ENCODE measurements at places on chromosomes 13 and 19. TPM values are rescaled to one million over a fixed set of nuclear protein-coding genes. Genes with fewer than 3 reads are reported as not detected.

DNA sequence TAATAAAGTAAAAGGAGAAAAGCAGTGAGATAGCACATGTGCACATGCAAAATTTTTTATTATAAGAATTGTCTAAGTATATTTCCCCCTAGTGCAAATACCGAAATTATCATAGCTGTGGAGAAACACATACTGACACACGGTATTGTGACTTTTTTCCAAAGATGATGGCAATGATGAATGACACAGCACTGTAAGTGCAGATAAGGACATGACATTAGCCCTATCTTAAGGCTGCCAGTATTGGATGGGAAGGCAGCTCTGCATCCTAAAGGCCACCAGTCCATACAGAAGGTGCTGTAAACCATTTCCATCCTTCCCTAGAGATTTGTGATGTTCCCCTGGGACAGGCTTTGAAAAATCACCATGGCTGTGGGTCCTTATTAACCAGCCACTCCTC is 11.5 kb upstream of the MICU2 start:
- H3K4me3 ChIP-seq: no peak overlapping the region
- no peaks in the 10 kb centered on the region for H3K27me3 ChIP-seq
- no peaks in the 10 kb centered on the region for H3K36me3 ChIP-seq
- H3K27ac ChIP-seq: no peak overlapping the region
- no peaks in the 10 kb centered on the region for H3K4me1 ChIP-seq

Gene ACER1
- 0.99 TPM for total RNA-seq

Gene LRCH1
- 24.2 TPM for total RNA-seq

Gene CYP2A6
- not detected for total RNA-seq

- no peak overlapping the region for H3K4me3 ChIP-seq
- peaks cover 8% of the 10 kb centered on the region for H3K4me1 ChIP-seq
- H3K36me3 ChIP-seq: no peaks in the 10 kb centered on the region
- DNase-seq: no peak
- H3K27me3 ChIP-seq: peaks cover 13% of the 10 kb centered on the region
Observed at GRCh38 chr19:38211151-38211591, 12.9 kb downstream of the DPF1 start.

DNA sequence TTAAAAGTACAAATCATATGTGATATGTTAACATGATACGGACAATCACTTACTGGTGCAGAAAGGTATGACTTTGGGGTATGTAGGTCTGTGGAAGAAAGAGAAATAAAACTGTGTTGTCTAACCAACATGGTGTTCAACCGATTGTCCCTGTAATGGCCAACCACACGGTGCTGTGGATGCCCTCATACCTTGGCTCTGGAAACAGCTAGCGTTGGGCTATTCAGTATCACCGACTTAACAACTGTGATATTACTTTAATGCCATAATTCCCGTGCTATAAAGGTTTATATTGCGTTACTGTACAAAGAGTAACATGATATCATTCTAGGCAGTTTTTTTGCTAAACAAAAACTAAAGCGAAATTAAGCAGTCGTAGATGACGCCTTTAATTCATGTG is 448.3 kb downstream of the EFNB2 start:
- no peak overlapping the region for H3K4me3 ChIP-seq
- H3K27me3 ChIP-seq: no peaks in the 10 kb centered on the region
- no peaks in the 10 kb centered on the region for H3K4me1 ChIP-seq
- H3K36me3 ChIP-seq: no peaks in the 10 kb centered on the region

DNA sequence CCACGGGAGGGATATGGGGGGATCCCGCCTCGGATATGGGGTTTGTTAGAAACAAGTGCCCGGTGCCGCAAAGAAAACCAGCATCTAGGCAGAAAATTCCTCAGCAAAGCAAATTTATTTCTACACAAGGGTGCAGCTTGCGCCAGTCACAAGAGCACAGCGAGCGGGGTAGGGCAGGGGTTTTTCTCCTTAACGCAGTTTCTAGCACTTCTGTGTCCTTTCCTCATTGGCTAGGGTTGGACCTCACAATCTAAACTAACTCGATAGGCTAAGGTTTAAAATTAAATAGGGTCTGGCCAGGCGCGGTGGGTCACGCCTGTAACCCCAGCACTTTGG is 595 bp downstream of the ZNF440 start:
- H3K27me3 ChIP-seq: no peaks in the 10 kb centered on the region
- no peak for DNase-seq
- peak overlapping the region; percentile 66 for H3K27ac ChIP-seq
- H3K4me3 ChIP-seq: peak overlapping the region; percentile 94

GRCh38 chr19:17803264-17803896 is 8.4 kb downstream of the B3GNT3 start:
- peak; percentile 69 for DNase-seq
- peak overlapping the region; percentile 25 for H3K27ac ChIP-seq
- H3K4me1 ChIP-seq: peaks cover 15% of the 10 kb centered on the region
- H3K4me3 ChIP-seq: peak overlapping the region; percentile 38

- H3K27me3 ChIP-seq: no peaks in the 10 kb centered on the region
- H3K4me1 ChIP-seq: no peaks in the 10 kb centered on the region
- H3K4me3 ChIP-seq: no peak overlapping the region
- no peak overlapping the region for H3K27ac ChIP-seq
- no peaks in the 10 kb centered on the region for H3K36me3 ChIP-seq
Observed at GRCh38 chr13:53214433-53214832, 185.8 kb downstream of the OLFM4 start.

Gene ZNF534
- not detected for total RNA-seq

DNA sequence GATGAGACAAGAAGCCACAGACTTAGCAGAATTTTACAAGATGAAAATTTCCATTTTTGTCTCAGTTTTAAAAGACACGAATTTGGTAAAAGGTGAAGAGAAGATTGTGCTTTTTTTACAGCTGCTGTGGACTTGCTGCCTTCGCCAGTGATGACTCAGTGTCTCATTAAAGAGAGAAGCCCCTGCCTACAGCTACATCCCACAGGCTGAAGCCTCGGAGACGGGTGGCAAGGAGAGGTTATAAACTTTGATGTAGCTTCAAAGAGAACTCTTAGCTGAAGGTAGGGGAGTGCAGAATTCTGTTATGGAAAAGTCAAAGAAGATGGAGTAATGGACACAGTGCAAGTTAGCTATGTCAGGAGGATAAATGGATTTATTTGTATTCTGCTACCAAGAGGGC is 683.4 kb upstream of the ARGLU1 start:
- DNase-seq: no peak
- no peaks in the 10 kb centered on the region for H3K27me3 ChIP-seq
- no peaks in the 10 kb centered on the region for H3K36me3 ChIP-seq

GRCh38 chr13:42364613-42365000 is 92.7 kb downstream of the AKAP11 start:
- H3K27ac ChIP-seq: no peak overlapping the region
- H3K36me3 ChIP-seq: no peaks in the 10 kb centered on the region
- no peak for DNase-seq
- peaks cover 4% of the 10 kb centered on the region for H3K4me1 ChIP-seq
- H3K27me3 ChIP-seq: no peaks in the 10 kb centered on the region
- H3K4me3 ChIP-seq: no peak overlapping the region

DNA sequence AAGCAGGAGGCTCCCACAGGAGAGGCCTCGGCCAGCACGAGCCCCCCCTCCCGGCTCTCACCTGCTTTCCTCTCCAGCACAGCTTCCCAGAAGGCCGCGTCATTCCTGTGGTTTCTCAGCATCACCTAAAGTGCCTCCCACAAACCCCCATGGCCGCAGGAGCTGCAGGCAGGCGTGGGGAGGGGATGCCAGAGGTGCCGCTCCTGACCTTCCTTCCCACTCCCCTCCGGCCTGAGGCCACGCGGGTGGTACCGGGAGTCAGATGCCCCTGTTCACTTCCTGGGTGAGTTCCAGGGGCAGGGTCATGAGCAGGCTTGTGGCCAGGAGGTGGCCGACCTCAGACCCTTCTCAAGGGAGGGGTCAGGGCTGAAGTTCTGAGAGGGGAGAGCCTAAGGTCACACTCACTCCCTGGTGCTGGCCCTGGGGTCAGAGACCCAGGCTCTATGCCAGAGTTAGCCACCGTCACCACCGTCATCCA is 14.4 kb upstream of the NPAS1 start:
- H3K36me3 ChIP-seq: no peaks in the 10 kb centered on the region
- H3K27me3 ChIP-seq: no peaks in the 10 kb centered on the region
- H3K27ac ChIP-seq: no peak overlapping the region
- DNase-seq: no peak
- H3K4me1 ChIP-seq: no peaks in the 10 kb centered on the region
- H3K4me3 ChIP-seq: no peak overlapping the region

DNA sequence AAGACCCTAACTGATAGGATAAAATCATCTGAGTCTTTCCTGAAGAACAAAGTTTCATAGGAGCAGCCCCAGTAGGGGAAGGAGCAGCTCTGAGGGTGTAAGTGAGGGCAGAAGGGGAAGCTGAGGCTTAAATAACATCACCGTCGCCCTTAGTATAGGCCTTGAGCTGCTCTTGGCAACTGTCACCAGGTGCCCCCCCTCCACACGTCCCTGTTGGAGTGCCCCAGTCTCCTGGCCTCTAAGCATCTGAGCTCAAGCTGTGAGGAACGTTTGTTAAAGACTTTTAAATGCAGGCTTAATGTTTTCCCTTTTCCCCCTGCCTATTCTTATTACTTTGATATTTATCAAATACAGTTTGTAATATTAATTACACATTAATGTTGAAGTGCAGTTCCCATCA is 170.6 kb downstream of the ZIC5 start:
- H3K4me1 ChIP-seq: no peaks in the 10 kb centered on the region
- H3K4me3 ChIP-seq: no peak overlapping the region
- no peak overlapping the region for H3K27ac ChIP-seq
- no peak for DNase-seq
- H3K27me3 ChIP-seq: no peaks in the 10 kb centered on the region

All from naive thymus-derived CD4-positive, alpha-beta T cell (primary cell).